ENCODE measurements at places on chromosomes 2 and 18.

DNA sequence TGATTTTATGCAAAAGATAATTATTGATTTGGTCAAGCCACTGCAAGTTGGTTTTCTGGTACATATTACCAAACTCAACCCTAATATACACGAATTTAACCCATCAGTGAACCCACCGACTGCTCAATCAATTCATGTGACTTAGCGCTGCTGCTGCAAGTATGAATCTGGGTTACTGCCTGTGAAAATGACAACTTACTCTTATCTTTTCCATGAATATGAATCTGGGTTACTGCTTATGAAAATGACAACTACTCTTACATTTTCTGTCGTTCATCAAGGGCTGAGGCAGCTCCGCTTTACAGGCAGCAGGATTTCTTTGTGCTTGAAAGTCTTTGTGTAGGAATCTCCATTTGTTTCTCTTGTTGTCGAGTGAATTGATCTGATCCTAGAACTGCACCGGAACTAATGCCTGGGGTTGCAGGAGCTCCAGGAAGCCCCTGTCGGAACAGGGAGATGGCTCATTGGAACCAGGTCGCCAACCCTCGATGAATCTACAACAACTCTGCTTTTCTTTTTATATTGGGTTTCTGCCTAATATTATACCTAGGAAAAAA lies 22.1 kb upstream of the ALKAL2 start:
- no peak for DNase-seq

DNA sequence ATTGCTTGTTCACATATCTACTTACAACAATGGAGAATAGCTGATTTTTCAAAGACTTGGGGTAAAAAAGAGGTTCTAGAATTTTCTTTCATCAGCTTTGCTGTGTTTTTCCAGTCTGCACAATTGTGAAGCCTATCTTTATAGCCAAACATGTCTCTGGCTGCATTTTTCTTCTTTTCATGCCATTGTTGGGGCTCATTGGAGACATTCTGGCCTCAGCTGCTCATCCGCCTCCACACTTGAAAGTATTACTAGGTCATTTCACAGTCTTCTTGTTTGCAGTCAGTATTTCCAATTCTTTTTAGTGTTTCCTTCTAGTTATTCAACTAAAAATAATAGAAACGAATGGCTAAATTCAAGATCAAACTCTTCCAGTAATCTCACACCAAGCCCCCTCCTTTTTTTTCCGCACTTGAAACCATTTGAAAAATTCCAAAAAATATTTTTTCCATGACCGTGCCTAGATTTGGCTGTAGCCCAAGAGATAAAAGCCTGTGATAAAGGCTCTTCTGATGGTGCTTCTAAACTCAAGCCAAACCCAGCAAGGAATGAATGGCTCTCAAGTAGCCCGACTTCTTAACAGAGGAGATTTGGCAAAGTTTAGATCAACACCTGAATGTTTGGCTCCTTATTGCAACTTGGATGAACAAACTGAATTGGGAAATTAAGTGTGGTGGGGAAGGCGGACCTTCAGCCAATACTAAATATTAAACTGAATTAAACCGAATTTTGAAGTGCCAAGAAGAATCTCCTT lies 103.4 kb downstream of the NRP2 start:
- no peak for DNase-seq

DNA sequence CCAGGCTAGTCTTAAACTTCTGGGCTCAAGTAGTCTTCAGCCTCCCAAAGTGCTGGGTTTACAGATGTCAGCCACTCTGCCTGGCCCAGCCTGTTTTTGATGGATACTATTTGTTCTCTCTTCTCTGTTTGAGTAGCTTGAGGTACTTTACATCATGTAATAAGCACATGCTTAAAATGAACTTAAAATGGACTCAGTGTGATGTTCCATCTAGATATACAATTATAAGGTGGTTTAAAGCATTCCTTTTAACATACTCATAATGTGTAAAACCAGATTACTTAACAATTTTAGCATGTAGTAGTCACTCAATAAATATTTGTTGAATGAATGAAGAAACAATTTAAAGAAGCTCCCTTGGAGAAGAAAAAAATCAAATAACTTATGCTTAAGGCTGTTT lies 9.6 kb downstream of the PTPRM start:
- DNase-seq: peak; percentile 66

GRCh38 chr2:218985325-218986091 lies 524 bp upstream of the FEV start:
- no peak for DNase-seq

- no peak for DNase-seq
Observed at GRCh38 chr2:239729151-239729550, 296.0 kb downstream of the NDUFA10 start.

DNA sequence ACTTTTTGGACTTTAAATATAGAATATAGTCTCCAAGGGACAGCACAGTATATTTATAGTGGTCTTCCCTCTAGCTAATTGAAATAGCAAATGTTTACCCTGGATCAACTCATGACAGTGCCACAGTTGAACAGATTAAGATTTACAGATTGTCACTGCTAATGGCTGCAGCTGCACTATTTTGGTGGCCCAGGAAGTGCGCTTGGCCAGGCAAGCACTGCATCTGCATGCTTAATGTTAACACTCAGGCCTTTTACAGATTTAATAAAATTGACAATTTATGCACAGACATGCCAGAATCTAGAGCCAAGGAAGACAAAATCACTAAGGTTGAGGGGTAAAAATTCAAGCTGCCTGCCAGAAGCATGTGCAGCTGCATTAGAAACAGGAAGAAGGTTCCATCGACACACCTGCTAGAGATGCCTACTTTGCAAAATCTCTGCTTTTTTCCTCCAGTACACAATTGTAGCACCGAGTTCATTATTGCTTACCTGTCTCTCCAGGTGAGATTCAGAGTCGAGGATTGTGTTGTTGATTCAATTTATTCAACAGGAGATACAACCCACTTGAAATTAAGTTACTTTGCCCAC lies 1042.3 kb upstream of the NRXN1 start:
- no peak for DNase-seq

GRCh38 chr18:25827961-25828561 lies 262.4 kb downstream of the SS18 start:
- no peak for DNase-seq

GRCh38 chr2:27932396-27932795 lies 41.9 kb downstream of the BABAM2 start:
- peak; percentile 95 for DNase-seq

DNA sequence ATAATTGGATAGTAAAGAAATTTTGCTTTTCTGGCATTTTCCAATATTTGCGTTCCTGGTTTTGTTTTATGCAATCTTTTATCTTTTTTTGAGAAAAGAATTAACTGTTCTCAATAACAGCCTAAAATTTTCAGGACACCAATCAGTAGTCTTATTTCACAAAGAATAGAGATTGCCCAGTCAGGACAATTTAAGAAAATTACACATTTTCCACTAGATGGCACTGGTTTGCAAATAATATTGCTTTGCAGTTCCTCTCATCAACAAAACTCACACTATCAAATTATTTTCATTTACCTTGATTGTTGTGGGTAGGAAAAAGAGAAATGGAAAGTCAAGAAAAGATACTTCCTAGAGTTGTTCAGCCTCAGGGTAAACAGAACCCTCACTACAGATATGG lies 2.4 kb upstream of the RBM45 start:
- DNase-seq: peak; percentile 51

- DNase-seq: no peak
Observed at GRCh38 chr2:188204824-188205223, 86.8 kb upstream of the GULP1 start.

- DNase-seq: no peak
Observed at GRCh38 chr18:49846718-49847470, 33.6 kb upstream of the ACAA2 start.

- DNase-seq: no peak
Observed at GRCh38 chr2:30235859-30236535, 4.7 kb downstream of the LBH start.

DNA sequence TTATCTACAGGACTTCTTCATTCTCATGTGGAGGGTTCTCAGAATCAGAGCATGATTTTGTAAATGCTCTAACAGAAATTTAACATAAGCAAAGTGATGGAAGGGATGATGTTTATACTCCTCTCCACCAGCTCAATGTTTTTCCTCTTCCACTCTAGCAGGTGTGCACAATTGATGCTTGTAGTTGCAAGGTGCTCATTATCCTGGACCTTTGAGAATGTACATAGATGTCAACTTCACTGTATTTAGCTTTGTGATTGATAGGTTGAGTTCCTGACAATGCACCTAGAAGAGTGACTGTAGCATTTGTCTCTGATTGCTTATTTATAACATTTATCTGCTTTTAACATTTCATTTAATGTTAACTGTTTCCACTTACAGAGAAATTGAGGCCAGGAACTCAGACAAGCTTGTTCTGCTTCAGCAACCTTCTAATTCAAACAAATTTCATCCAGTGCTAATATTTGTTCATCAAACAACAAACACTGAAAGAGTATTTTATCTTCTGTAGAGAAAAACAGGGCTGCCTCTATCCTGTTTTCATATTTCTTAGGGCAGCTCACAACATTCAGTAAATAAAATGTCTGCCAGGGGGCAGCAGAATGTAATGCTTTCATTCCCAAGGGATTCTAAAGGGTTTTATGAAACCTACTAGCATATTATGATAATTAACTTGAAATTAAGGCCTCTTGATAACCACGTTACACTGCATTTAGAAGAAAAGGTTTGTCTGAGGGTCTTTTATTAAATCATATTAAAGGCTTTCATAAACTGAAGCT lies 127.9 kb upstream of the NOL4 start:
- DNase-seq: no peak

DNA sequence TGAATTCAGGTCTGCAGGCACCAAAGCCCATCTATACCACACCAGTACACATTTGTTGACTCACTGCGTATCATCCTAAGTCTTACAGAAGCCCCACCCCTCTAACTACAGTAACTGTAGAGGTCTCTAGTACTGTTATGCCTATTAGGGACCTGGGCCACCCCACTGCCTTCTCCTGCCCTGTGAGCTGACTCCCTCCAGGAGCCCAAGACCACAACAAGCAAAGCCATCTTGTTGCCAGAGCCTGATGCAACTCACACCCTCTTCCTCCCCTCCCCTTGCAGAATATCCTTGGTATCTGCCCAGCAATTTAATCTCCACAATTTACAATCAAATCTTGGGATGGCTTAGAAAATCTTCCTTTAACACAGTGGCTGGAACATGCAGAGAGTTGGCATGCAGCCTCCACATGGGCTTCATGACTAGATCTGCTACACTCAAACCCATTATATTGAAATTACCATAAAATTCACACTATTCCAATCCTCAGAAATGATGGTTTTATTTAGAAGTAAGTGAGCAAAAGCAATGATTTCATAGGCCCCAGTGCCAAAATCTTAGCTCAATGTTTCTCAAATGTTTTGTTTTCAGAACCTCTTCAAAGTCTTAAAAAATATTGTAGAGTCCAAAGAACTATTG lies 17.7 kb upstream of the CYP1B1 start:
- DNase-seq: no peak

DNA sequence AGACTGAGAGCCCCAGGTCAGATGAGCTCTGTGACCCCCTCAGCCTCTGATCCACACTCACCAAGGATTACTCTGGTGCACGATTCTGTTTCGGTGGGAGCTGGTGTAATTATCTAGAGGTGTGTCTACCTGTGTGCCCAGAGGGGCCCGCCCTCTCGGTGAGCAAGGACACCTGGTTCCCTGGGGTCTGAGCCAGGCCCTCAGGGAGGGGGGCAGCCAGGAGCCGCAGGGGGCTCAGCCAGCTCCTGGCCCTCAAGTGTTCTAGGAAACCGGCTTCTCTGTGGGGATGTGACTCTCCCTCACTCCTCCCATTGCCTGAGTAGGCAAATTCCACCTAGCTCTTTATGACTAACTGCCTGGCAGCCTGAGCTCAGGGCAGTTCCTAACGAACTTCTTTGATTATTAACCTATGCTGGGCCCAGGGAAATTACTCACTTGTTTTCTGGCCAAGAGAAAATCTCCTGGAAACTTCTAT lies 17.4 kb downstream of the AGAP1 start:
- DNase-seq: peak; percentile 95

DNA sequence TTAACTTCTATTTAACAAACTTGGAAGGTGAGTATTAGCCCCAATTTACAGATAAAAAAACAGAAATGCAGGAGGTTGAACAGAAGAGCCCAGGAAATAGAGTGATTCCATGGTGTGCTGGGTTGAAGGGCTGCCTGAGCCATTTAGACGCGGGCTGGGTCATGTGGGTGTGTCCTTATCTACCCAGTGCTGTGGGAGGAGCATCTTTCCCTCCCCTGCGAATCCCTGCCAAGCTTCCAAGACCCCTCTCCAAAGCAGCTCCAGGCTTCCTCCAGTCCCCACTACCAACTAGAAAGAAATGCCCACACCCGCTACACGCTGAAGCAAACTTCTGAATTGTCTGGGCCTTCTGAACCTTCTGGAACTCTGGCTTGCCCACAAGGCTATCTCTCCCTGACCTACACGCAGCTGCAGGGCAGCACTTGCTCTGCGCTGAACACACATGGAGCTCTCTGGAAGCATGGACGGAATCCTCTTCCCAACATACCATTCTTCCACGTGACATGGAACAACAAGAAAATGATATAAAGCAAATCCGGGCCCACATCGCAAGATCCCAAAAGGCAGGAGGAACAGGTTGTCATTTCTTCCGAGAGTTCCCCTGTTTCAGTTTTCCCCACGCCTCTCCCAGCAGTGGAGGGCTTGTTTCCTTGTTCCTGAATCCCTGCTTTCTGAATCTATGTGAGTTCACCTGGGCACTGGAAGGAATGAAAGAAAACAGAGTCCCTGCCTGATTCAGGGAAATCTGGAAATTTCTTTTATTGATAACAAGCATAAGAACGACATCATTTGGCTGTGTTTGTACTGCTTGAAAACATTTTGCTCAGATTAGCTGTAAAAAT lies 562.7 kb upstream of the ID2 start:
- no peak for DNase-seq

- DNase-seq: no peak
Observed at GRCh38 chr18:70411307-70411706, 122.5 kb downstream of the SOCS6 start.

DNA sequence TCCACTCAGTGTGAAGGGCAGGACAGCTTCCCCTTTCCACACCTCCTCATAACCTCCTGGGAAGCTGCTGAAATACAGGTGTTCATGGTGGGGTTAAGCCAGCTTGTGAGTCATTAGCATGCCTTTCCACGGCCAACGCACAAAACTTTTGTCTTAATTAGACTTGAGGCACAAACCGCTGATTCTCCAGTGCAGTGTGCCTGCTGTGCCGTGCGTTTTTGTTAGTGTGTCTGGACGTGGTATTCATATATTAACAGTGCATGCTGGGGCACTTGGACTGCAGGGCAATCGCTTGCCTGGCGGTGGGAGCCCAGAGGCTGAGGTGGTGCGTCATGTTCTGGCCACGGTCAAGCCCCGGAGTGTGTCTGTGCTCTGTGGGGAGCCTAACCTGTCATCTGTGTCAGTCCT lies 156.2 kb downstream of the SH3RF3 start:
- peak; percentile 78 for DNase-seq

- no peak for DNase-seq
Observed at GRCh38 chr18:23059541-23060465, 75.5 kb upstream of the CABLES1 start.
